DMS53 (cell line): ENCODE measurements at places on chromosomes 1 and 21.
A peak's percentile ranks its signal among the peaks of the same experiment; 100 is the strongest.

DNA sequence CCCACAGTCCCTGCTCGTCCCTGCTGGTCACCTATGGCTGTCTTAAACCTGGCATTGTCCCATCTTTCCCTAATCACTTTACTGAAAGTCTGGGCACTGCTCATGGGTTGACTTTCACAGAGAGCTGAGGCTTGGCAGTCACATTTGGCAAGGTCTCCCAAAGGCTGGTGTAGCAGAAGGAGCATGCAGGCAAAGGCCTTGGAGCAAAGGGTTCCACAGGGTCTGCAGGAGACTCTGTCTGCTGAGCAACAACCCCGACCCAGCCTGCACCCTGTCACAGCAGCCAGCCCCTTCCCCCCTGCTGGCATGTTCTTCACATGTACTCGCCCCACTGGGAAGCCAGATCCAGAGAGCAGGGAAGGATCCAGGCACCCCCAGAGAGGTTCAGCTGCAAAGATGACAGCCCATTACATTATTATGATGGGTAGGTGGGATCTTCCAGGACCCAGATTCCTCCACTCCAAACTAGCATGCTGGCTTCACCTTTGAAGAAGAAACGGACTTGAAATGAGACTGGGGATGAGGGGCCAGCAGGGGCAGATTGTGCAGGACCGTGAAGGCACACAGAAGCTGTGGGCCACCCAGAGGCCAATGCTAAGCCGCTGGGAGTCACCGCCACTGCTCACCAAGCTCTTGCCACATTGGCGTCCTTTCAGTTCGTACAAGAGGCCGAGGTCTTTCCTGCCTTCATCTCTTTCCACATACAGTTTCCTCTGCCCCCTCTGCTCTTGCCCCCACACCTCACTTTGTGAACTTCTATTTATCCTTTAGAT lies 14.2 kb upstream of the TMEM125 start:
- DNase-seq: no peak

DNA sequence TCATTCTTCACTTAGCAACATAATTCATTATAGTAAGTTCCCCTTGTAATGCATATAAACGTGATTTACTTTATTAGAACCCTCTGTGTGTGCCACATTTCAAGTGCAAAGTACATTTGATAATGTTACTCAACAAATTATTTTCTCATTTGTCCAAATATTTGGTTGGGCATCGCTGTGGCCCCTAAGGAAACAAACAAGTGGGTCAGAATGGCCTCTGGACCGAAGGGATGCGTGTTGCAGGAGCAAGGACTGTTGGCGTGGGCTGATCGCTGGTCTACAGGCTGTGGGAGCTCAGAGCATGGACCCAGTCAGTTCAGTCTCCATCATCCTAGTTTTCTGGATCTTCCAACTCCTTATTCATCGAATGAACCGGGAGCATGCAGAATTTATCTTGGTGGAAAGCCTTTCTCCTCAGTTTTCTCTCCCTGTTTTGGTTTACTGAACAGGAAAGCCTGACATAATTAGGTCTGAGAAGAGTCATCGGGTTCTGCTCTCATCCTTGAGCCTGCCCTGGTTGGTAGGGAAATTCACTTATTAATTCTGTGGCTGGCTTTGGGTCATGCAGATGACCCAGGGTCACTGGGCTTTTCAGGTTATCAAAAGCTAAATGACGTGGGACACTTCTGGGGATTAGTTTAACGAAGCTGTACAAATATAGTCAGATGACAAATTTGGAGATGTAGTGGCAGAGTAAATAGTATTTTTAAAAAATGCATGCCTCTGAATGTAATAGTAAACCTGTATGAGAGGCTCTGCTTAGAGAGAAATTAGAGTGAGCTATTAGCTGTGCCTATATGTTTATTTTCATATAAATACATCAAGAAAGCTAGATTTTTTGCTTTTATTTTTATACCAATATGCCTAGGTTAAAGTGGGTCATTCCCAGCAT lies 200.2 kb downstream of the SDCCAG8 start:
- DNase-seq: peak; percentile 94

- DNase-seq: peak; percentile 80
Observed at GRCh38 chr1:160834945-160835565, 27.6 kb downstream of the CD244 start.

DNA sequence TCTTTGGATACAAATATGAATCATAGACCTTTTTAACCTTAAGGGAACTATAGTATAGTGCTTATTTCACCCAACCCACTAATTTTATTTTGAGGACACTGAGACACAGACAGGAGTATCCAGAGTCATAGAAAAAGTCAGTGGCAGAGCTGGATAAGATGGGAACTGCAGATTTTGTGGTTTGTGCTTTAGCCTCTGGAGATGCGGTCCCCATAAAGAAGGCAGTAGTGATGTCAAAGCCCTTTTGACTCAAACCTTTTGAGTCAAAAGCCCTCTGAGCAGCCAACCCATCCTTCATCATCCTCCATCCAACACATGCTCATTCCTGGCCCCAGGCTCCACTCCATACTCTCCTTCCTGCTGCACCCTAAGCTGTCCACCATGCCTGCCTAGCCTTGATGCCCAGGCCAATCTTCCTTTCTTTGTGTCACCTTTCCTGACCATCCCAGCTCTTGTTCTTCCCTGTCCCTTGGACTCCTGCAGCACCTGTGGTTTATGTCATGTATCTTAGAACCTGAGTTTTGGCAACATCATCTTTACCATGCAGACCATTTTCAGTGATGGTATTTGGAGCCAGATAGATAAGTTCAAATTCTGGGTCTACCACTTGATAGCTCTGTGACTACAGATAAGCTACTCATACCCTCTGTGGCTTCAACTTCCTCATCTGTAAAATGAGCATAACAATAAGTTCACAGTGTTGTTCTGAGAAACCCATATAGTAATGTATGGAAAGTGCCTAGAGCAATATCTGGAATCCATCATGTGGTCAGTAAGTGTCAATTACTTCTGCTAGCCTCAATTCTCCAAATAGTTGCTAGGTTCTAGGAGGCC lies 20.1 kb downstream of the SLAMF1 start:
- no peak for DNase-seq

- DNase-seq: peak; percentile 11
Observed at GRCh38 chr1:238789916-238790667, 596.3 kb upstream of the CHRM3 start.

- no peak for DNase-seq
Observed at GRCh38 chr1:162275622-162276175, 101.0 kb downstream of the SPATA46 start.

DNA sequence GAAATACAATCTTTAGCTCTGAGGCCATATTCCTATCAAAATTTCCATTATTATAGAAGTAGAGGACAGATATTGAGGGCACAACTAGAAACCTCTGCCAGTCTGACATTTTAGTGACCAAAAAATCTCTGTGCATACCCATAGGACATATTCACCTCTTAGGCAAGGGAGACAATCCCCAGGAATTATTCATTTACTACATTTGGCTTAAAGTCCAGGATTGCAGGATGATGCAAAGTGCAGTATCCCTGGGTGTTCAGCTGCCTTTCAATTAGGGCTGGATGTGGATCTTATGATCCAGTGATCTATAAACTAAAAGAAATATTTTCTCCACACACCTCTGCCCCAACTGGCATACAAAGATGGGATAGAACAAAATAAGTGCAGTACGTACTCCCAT lies 50.9 kb downstream of the PTGS2 start:
- no peak for DNase-seq

DNA sequence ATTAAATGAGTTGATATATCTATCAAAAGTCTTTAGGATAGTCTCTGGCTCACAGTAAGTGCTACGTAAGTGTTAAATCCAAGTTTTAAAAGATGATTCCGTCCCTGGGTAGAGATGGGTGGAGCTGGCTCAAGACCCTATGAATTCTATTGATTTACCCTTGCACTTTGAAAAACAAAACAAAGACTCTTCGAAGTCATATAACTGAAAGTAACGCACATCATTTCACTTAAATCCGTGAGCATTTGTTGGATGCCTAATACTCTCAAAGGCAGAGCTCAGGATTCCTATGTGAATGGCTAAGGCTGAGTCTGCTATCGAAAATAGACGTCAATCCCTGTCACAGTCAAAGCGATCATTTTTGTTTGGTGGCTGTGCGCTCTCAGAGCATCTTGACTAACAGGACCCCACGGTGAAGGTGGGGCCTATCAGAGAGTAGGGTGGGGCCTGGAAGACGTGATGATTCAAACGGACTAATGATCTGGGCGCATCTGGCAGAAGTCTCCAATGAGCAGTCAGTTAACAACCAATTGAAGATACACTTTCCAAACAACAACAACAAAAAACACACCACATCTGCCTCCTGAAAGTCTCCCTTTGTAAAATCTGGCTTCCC lies 1.2 kb upstream of the NUCKS1 start:
- DNase-seq: no peak

- DNase-seq: no peak
Observed at GRCh38 chr1:231418101-231418740, 3.9 kb downstream of the EGLN1 start.

DNA sequence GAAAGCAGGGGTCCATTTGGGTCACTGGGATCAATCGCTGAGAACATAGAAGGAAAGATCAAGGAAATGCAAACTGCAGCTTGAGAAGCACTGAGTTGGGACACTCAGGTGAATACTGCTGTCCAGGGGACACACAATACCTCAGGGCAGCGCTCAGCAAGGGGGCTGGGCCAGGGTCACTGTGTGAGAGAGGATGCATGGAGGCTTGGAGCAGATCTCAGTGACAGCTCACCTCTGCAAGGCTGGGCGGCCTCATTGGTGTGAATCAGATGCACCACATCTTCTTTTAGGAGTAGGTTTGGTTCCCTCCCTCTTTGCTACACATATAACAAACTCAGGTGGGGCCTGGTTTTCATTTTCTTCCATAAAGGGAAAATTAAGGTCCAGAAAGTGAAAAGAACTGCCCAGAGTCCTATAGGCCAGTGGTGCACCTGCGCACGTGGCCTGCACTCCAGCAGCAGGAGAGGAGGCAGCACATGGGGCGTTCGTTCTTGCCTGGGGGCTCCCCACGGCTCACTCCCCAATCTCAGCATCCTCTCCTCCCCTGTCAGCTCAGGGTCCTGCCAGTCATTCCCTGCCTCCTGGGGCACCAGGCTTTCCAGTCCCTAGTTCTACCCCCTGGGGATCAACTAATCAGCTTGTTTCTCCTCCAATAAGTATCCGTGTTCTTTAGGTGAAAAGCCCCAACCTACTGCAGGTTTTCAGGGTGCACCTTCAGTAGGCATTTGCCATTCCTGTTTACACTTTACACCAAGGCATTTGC lies 1.5 kb downstream of the A3GALT2 start:
- no peak for DNase-seq

- peak; percentile 49 for DNase-seq
Observed at GRCh38 chr1:167720965-167721616, 691 bp upstream of the MPZL1 start.

DNA sequence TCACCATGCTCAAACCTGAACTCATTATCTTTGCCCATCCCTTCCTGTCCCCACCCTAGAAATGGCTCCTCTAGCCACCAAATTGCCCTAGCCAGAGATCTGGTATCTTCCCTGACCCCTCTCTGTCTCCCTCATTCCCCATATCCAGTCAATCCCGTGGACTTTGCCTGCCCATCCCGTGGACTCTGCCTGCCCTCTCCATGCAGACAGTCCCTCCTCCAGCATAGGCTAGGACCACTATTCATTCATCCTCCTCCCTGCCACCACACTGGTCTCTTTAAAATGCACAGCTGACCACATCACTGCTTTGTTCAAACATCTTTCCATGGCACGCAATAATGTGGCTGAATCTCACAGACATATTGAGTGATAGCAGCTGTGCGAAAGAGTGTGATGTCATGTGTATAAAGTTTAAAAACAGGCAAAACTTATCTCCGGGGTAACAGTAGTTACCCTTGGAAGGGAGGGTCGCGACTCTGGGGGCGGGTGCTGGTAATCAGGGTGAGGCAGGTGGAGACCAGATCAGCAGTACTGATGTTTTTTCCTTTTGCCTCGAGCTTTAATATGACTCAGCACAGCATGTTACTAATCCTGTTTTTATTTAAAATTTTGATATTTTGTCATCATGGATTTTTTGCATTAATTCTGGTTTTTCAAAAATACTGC lies 4.8 kb upstream of the SLC2A1 start:
- peak; percentile 95 for DNase-seq

GRCh38 chr1:205074513-205074912 lies 9.7 kb downstream of the TMEM81 start:
- no peak for DNase-seq

- no peak for DNase-seq
Observed at GRCh38 chr1:236990052-236990445, 14.2 kb downstream of the MT1HL1 start.
